H1 (cell line): ENCODE measurements at places on chromosomes 1 and 21.

DNA sequence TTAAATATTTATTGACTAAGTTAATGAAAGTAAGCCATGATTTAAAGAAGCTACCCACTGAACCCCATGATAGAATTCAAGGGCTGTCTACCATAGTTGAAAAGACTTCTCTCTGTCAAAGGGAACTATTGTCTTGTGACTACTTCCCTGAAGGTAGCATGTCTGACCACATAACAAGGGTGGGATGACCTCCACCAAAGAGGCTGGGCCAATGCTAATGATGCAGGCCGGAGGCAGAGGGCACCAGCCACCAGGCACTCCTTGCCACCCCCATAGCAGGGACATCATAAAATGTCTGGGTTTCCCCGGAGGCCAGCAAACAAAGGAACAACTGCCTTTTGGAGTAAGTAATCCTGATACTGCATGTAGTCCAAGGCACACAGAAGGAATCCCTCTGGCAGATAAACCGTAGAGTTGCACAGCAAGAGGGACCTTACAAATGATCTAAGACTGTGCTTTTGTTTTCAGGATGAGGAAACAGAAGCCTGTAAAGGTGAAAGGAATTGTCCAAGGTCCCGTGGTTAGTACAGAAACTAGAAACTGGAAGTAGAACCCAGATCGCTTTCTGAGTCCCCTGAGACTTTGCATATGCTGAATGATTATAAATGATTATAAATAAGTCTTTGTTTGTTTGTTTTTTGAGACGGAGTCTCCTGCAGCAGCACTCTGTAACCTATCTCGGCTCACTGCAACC, 33.5 kb upstream of the ITPKB start:
- H3K4me3 ChIP-seq: no peak overlapping the region
- no peaks in the 10 kb centered on the region for H3K36me3 ChIP-seq
- DNase-seq: no peak
- no peak overlapping the region for H3K27ac ChIP-seq
- no peaks in the 10 kb centered on the region for H3K27me3 ChIP-seq

DNA sequence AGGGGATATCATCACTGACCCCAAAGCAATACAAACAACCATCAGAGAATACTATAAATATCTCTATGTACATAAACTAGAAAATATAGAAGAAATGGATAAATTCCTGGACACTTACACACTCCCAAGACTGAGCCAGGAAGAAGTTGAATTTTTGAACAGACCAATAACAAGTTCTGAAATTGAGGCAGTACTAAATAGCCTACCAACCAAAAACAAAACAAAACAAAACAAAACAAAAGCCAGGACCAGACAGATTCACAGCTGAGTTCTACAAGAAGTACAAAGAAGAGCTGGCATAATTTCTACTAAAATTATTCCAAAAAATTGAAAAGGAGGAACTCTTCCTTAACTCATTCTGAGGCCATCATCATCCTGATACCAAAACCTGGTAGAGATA, 18.5 kb downstream of the CD84 start:
- no peak overlapping the region for H3K27ac ChIP-seq
- no peak for DNase-seq
- H3K36me3 ChIP-seq: no peaks in the 10 kb centered on the region
- no peaks in the 10 kb centered on the region for H3K27me3 ChIP-seq

DNA sequence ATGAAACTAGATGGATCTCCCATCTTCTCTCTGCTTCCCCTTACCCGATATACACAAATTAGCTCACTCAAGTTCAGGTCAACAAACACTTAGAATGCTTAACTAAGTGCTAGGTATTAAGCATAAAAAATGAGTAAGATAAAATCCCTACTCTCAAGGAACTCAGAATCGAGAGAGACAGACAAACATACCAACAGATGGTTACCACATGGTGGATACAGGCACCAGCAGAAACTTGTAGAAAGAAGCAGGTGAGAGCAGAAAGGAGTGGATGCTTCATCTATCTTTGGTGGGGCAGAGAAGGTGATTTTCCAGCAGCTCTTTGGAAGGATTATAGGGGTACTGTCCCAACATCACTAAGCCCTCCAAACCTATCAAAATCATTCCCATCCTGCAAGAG, 32.2 kb downstream of the C8B start:
- no peak overlapping the region for H3K4me3 ChIP-seq
- H3K4me1 ChIP-seq: peaks cover 4% of the 10 kb centered on the region
- DNase-seq: no peak

DNA sequence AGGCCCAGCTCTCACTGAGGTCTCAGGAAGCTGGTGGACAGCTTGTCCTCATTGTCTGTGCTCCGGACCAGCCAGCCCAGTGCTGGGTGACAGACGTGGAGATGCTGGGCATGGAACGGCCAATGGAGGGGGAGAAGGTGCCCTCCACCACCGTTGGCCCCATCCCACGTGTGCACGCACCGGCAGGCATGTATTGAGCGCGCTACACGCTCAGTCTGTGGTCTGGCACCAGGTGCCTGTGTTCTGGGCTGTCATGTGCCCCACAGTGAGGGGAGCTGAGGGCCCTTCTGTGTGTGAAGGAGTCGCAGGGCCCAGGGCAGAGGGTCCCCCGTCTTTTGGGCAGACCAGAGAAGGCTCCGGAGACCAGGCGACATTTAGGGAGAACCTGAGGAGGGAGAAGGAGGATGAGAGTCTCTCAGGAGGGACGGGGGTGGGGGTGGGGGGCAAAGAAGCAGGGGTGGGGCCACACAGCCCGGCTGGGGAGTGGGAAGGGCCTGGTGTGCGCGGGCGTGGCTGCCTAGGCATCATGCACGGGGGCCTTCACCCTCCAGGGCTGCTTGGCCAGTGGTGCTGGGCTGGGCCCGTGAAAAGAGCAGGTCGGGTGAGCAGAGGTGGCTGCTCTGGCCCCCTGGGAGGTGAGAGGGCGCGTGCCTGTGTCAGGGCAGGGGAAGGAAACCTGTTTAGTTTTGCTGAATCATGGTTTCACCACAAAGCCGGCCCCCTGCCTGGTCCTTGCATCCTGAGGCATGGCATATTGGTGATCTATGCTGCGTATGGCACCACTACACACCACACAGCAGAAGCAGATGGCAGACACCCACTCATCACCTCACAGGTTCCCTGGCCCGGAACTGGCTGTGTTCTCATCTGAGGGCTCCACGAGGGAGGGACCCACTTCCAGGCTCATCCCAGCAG, 86.7 kb upstream of the TTC34 start:
- no peak overlapping the region for H3K27ac ChIP-seq
- no peak for DNase-seq
- H3K27me3 ChIP-seq: no peaks in the 10 kb centered on the region

GRCh38 chr1:96978444-96978843, 256.9 kb downstream of the PTBP2 start:
- H3K27ac ChIP-seq: no peak overlapping the region
- H3K4me3 ChIP-seq: no peak overlapping the region; the same call in 1 of the 2 replicates
- no peaks in the 10 kb centered on the region for H3K4me1 ChIP-seq

DNA sequence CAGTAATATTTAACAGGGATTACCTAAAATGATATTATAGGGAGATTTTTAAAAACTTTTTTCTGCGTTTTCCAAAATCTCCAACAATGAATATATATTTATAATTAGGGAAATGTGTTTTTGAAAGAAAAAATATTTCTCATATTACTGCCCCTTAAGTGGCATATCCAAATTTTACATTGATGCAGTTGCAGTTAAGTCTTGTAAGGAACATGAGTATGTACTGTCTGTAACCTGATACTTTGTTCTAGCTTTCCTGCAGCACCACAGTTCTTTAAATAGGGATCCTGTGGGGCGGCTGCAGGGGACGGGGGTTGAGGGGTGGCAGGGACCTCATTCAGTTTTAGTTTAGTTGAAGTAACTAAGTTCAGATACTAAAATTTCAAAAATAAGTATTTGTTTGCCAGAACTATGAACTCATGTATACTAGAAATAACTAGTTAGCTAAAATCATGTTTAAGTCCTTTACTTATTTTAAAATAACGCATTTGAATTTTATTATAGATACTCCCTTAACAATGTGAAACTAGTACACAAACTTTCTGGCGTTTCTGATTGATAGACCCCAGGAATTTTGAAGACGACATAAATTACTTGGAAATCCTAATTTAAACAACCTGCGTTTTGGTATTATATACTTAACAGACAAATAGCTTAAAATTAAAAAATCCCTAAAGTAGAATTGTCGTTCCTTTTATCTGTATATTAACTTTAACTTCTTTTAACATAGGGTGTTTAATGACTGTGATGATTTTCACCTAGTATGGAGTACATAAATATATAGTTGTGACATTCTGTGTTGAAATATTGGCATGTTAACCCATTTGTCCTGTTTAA, 639 bp upstream of the DNAJB4 start:
- no peak for DNase-seq
- H3K4me1 ChIP-seq: no peaks in the 10 kb centered on the region; the same call in 1 of the 2 replicates
- H3K27me3 ChIP-seq: no peaks in the 10 kb centered on the region
- peak overlapping the region; percentile 69; the same call in 1 of the 2 replicates for H3K27ac ChIP-seq
- no peaks in the 10 kb centered on the region for H3K36me3 ChIP-seq
- peak overlapping the region; percentile 53 for H3K4me3 ChIP-seq

DNA sequence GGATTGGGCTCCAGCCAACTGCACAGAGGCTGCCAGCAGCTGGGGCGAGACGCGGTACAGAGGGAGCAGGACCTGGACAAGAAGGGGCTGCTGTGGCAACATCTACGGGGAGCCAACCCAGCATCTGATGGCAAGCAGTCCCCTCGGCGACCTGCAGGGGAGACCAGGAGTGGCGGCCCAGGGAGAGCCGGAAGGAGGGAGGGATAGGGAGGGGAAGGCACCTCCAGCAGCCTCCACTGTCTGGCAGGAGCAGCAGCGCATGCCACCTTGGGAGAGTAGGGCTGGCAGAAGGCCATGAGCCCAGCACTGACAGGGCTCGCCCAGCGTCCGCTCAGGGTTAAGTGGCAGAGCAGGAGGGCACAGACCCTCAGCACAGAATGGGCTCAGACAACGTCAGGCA, 17.3 kb downstream of the CHD5 start:
- no peaks in the 10 kb centered on the region for H3K36me3 ChIP-seq
- H3K4me1 ChIP-seq: no peaks in the 10 kb centered on the region
- no peak overlapping the region for H3K4me3 ChIP-seq
- no peaks in the 10 kb centered on the region for H3K27me3 ChIP-seq
- DNase-seq: no peak

- H3K27ac ChIP-seq: no peak overlapping the region
- H3K27me3 ChIP-seq: no peaks in the 10 kb centered on the region
- no peak overlapping the region for H3K4me3 ChIP-seq
Measured at GRCh38 chr1:14524826-14525636, 73.5 kb upstream of the KAZN start.

- no peak for DNase-seq
- H3K36me3 ChIP-seq: no peaks in the 10 kb centered on the region
- no peaks in the 10 kb centered on the region for H3K27me3 ChIP-seq
- no peak overlapping the region for H3K27ac ChIP-seq
Measured at GRCh38 chr1:46960250-46960649, 19.0 kb upstream of the CYP4A11 start.

GRCh38 chr1:33455539-33456501, 16.6 kb upstream of the ZSCAN20 start:
- 0 out of 2 replicates have a peak, but pooled peaks cover 2% of the 10 kb centered on the region for H3K27me3 ChIP-seq
- no peak overlapping the region for H3K4me3 ChIP-seq
- no peaks in the 10 kb centered on the region; the same call in 1 of the 2 replicates for H3K4me1 ChIP-seq
- no peak overlapping the region for H3K27ac ChIP-seq
- no peaks in the 10 kb centered on the region for H3K36me3 ChIP-seq

- no peak overlapping the region for H3K4me3 ChIP-seq
- no peaks in the 10 kb centered on the region for H3K4me1 ChIP-seq
- no peak for DNase-seq
- no peaks in the 10 kb centered on the region for H3K27me3 ChIP-seq
- H3K36me3 ChIP-seq: no peaks in the 10 kb centered on the region
- no peak overlapping the region for H3K27ac ChIP-seq
Measured at GRCh38 chr1:80468356-80468755, 1332.4 kb upstream of the ADGRL2 start.

DNA sequence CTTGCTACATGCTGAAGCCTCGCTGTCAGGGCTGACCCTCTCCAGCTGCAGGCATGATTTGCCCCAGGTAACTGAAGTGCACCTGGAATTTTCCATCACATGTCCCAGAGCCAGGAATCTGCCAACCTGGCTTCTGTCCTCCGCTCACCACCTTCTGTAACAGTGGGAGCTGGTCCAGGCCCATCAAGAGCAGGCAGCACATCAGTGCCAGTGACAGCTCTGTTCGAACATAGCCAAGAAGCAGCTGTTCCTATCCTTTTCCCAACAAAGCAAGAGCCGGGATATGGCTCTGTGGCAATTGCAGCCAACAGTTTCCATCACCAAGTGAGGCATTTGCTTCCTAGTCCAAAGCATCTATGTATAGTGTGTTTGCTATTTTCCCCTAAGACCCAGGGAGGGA, 42.2 kb upstream of the KANK4 start:
- H3K27me3 ChIP-seq: no peaks in the 10 kb centered on the region
- DNase-seq: no peak
- H3K4me1 ChIP-seq: no peaks in the 10 kb centered on the region
- no peak overlapping the region for H3K4me3 ChIP-seq

DNA sequence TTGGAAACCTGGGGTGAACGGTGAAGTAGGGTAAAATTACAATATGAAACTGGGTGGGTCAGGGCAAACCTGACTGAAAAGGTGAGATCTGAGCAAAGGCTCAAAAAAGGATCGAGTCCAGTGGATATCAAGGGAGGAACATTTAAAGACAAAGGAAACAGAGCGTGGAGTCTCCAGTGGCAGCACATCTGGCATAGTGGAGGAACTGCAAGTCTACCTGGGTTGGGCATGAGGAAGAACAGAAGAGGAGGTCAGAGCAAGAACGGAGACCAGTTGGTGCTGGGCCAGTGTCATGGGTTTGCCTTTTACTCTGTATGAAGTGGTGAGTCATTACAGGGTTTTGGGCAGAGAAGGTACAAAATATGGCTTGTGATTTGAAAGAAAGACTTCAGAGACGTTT, 163.7 kb downstream of the NTPCR start:
- H3K4me3 ChIP-seq: no peak overlapping the region
- no peak for DNase-seq
- H3K36me3 ChIP-seq: peaks cover 2% of the 10 kb centered on the region; the same call in 1 of the 2 replicates
- peaks cover 15% of the 10 kb centered on the region for H3K4me1 ChIP-seq
- H3K27ac ChIP-seq: peak overlapping the region; percentile 94

- no peak for DNase-seq
- H3K27ac ChIP-seq: no peak overlapping the region
- H3K4me3 ChIP-seq: no peak overlapping the region
- H3K36me3 ChIP-seq: no peaks in the 10 kb centered on the region
- H3K4me1 ChIP-seq: peaks cover 10% of the 10 kb centered on the region; the same call in 1 of the 2 replicates
- H3K27me3 ChIP-seq: no peaks in the 10 kb centered on the region
Measured at GRCh38 chr1:184456189-184456588, 69.4 kb downstream of the C1orf21 start.

DNA sequence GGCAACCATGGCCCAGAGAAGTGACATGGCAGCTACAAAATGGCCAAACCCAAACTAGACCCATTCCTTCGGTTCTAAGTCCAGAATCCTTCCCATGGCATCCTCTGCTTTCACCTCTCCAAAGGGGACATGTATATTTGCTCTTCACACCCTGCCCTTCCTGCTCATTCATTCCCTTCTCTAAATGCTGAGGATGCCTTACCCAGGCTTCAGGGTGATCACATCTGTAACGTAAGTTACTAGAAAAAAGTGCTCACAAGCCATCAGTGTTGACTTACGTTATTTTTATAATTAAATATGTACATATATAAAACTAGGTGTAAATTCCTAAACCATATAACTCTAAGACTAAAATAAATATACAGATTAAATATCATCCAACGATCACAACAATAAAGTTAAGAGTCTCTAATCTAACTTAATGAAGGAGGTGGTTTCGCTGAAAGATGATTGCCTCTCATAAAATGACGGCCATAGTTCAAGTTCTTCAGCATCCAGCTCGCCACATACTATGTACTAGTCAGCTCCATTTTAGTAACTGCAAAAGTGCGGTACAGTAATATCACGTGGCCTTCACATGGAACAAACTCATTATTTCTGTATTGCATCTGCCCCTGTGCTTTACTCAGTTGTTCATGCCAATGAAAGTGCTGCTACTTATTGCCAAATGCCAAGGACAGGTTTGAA, 74.6 kb downstream of the TENT5C start:
- no peaks in the 10 kb centered on the region for H3K4me1 ChIP-seq
- no peak overlapping the region for H3K27ac ChIP-seq
- no peak for DNase-seq
